ENCODE measurements at places on chromosomes 11 and 22. TPM values are rescaled to one million over a fixed set of nuclear protein-coding genes. Genes with fewer than 3 reads are reported as not detected.
A peak's percentile ranks its signal among the peaks of the same experiment; 100 is the strongest.

DNA sequence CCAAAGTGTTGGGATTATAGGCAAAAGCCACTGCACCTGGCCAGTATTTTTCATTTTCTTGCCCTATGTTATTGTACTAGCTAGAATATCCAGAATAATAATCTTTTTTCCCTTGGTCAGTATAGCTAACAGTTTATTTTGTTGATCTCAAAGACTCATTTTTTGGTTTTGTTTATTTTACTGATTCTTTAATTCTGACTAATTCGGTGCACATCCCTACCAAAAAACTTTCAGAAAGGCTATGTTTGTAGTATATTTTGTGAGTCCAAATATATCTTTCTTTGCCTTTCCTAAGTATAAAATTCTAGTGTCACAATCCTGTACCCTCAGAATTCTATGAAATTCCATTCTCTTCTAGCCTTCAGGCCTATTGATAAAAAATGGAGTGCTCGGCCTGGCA, 84.3 kb downstream of the PHF21A start:
- H3K27me3 ChIP-seq = no peaks in the 10 kb centered on the region
- DNase-seq = no peak
- H3K36me3 ChIP-seq = no peaks in the 10 kb centered on the region
- no peak overlapping the region for H3K27ac ChIP-seq

GRCh38 chr11:83558281-83558680, 272.1 kb upstream of the CCDC90B start:
- H3K4me1 ChIP-seq = no peaks in the 10 kb centered on the region
- H3K27me3 ChIP-seq = no peaks in the 10 kb centered on the region
- H3K36me3 ChIP-seq = no peaks in the 10 kb centered on the region
- H3K27ac ChIP-seq = no peak overlapping the region

- no peak overlapping the region for H3K27ac ChIP-seq
- DNase-seq = no peak
- no peaks in the 10 kb centered on the region for H3K4me1 ChIP-seq
- no peaks in the 10 kb centered on the region for H3K27me3 ChIP-seq
Observed at GRCh38 chr22:19663821-19664355, 50.4 kb upstream of the SEPTIN5 start.

- DNase-seq = no peak
- H3K36me3 ChIP-seq = peaks cover 46% of the 10 kb centered on the region
- peak overlapping the region; percentile 43 for H3K27ac ChIP-seq
- no peak overlapping the region for H3K4me3 ChIP-seq
Observed at GRCh38 chr22:31278151-31278621, 14.1 kb downstream of the PIK3IP1 start.

DNA sequence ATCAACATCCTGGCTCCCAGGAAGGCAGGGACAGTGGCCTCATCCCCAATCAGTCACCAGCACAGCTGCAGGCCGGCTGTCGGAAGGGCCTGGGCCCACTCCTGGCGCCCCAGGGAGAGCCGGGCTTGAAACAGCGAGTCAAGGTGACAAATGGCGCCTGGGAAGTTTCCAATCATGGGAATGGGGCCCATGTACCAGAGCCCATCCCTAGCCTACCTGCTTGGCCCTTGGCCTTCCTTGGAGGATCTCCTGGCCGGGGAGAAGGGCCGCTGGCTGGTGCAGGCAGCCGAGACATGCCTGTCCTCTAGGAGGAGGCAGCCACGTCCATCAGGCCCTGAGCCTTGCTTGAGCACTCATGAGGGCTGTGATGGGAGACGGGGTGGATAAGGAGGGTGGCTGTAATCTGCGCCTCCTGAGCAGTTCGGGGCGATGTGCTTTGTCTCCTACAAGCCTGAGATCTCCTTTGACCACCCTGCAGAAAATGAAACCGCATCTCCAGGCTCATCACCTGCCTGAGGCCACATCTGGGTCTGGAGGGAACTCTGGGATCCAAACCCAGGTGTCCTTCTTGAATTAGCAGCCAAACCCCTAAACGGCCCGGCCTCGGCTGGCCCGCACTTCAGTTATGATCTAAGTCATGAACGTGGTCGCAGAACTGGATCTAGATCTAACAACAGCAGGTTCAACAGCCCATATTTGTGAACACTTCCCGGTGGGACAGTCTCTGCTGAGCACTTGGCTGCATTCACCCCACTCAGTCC, 862.0 kb downstream of the TBC1D22A start:
- DNase-seq = no peak
- no peaks in the 10 kb centered on the region for H3K36me3 ChIP-seq
- no peak overlapping the region for H3K27ac ChIP-seq
- H3K4me1 ChIP-seq = no peaks in the 10 kb centered on the region
- no peak overlapping the region for H3K4me3 ChIP-seq

Gene DEUP1
- not detected for total RNA-seq

Gene ATL3
- total RNA-seq = 40.4 TPM

Gene OR51Q1
- not detected for total RNA-seq
